ENCODE measurements at places on chromosomes 5 and 9.

DNA sequence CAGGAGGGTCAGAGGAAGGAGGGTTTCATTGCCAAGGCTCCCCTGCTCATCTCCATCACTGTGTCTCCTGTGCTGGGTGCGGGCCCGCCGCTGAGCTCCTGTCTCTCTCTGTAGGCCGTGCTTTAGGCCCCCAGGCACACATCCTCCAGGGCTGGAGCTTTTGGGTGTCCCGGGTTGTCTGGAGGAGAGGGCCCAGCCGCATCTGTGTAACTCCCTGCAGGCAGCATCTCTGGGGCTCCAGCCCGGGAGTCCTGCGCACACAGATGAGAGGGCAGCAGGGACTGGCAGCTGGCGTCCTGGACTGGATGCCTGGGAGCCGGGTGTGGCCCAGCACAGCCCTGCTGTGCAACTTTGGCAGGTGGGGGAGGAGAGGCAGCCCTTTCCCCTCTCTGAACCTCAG is 40.2 kb downstream of the LRSAM1 start:
- no peak for DNase-seq

DNA sequence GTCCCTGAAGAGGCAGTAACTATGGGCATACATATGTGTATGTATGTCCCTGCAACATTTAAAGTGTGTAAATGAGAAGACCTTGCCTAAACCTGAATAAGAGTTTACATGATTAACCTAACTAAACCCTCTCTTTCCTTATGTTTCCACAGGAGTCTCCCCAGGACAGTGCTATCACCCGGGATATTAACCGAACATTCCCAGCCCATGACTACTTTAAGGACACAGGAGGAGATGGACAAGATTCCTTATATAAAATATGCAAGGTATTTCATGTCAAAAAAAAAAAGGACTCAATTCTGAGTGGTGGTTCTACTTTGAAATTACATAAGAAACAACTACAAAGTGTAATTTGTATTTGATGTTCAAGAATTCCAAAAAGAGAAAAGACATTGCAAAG is 31.7 kb downstream of the GPR21 start:
- DNase-seq: no peak

- DNase-seq: no peak
These were observed 19.0 kb downstream of the TMEM8B start for GRCh38 chr9:35847792-35848572.

GRCh38 chr5:26894719-26895263 is 143.6 kb downstream of the CDH9 start:
- no peak for DNase-seq

- no peak for DNase-seq
These were observed 16.9 kb downstream of the LCN9 start for GRCh38 chr9:135680056-135680455.

DNA sequence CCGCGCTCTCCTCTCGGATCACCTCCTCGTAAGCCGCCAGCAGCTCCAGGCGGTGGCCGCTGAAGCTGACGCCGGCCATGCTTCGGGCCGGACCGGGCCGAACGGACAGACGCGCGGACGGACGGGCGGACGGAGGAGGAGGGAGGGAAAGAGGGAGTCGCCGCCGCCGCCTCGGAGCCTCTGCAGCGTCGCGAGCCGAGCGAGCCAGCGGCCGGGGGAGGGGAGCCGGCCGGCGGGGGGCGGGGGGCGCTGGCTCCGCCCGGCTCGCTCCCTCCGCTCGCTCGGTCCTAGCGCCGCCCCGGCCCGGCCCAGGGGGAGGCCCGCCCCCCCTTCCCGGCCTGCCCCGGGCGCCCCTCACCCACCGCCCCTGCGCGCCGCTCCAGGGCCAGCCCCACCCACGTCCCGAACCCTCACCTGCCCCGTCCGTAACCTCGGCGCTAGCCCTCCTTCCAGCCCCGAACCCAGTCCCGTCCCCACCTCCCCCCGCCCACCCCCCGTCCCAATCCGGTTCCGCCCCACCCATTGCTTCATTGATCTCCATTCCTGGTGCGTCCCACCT is at the start of gene DBN1:
TSS of gene DBN1 (minus strand) at position 192 of the 559 bp plus-strand sequence. CDS start at position 79, 113 bp downstream.
- DNase-seq: no peak

- DNase-seq: no peak
These were observed 221.7 kb downstream of the FGF10 start for GRCh38 chr5:44167540-44167939.

- no peak for DNase-seq
These were observed 134.0 kb downstream of the PARP8 start for GRCh38 chr5:50800410-50800809.
